T-helper 1 cell treated with Interleukin-12 subunit alpha and Interleukin-12 subunit beta and Interleukin-4 antibody, amounts not matched to agents 30 ng/mL and 1 ng/mL, for 36 hours (primary cell): ENCODE measurements at places on chromosomes 4 and X. TPM values are rescaled to one million over a fixed set of nuclear protein-coding genes. Genes with fewer than 3 reads are reported as not detected.

USP17L19 gene
- total RNA-seq = not detected in 2 replicates

ADAM29 gene
- not detected in 2 replicates for total RNA-seq

KLB gene
- not detected in 2 replicates for total RNA-seq

MAGEA8 gene
- total RNA-seq = not detected in 2 replicates

COX18 gene
- total RNA-seq = 17.3 and 17.7 TPM in 2 replicates

SMARCA1 gene
- not detected in 2 replicates for total RNA-seq

UGT2B15 gene
- total RNA-seq = not detected in 2 replicates

MAPK10 gene
- not detected in 2 replicates for total RNA-seq

PALLD gene
- 10.3 and 12.1 TPM in 2 replicates for total RNA-seq

AR gene
- 0.02 TPM in 1 of 2 replicates, not detected in the other for total RNA-seq

UGT2B11 gene
- total RNA-seq = not detected in 2 replicates

CCDC120 gene
- 6.5 and 8.3 TPM in 2 replicates for total RNA-seq

ERVMER34-1 gene
- total RNA-seq = not detected in 2 replicates

LONRF3 gene
- total RNA-seq = 0.17 and 0.32 TPM in 2 replicates

CXCL1 gene
- not detected in 2 replicates for total RNA-seq

GLUD2 gene
- total RNA-seq = 0.12 and 0.29 TPM in 2 replicates

FHDC1 gene
- total RNA-seq = 0.15 and 0.22 TPM in 2 replicates

CXCL6 gene
- not detected in 2 replicates for total RNA-seq

KLF3 gene
- total RNA-seq = 27.4 and 27.8 TPM in 2 replicates

TBX22 gene
- total RNA-seq = not detected in 2 replicates

PAGE5 gene
- total RNA-seq = not detected in 2 replicates

PHEX gene
- total RNA-seq = 0.17 and 0.34 TPM in 2 replicates

FGFBP2 gene
- total RNA-seq = 5.7 and 7.0 TPM in 2 replicates

ARHGEF6 gene
- 97.4 and 97.9 TPM in 2 replicates for total RNA-seq

PGRMC2 gene
- 36.2 and 38.4 TPM in 2 replicates for total RNA-seq

MID1 gene
- total RNA-seq = 0.07 and 0.22 TPM in 2 replicates

IGFBP7 gene
- not detected in 2 replicates for total RNA-seq

SATL1 gene
- not detected in 2 replicates for total RNA-seq

CCNA2 gene
- 61.0 and 61.5 TPM in 2 replicates for total RNA-seq

TRIM61 gene
- 2.5 and 5.1 TPM in 2 replicates for total RNA-seq

PARM1 gene
- not detected in 2 replicates for total RNA-seq

SYTL5 gene
- not detected in 2 replicates for total RNA-seq

CXCL5 gene
- total RNA-seq = not detected in 2 replicates

AP1AR gene
- 14.6 and 14.9 TPM in 2 replicates for total RNA-seq

ABHD18 gene
- 24.1 and 25.2 TPM in 2 replicates for total RNA-seq

FDCSP gene
- not detected in 2 replicates for total RNA-seq

CYP2U1 gene
- total RNA-seq = 2.7 and 2.8 TPM in 2 replicates
